Ascending aorta (tissue), 2 donors: ENCODE measurements at places on chromosomes 2 and 18.

GRCh38 chr2:156435396-156435717 lies 822 bp upstream of the GPD2 start:
- H3K4me1 ChIP-seq, result peaks cover 9% of the 10 kb centered on the region
- H3K27me3 ChIP-seq, result no peaks in the 10 kb centered on the region
- H3K36me3 ChIP-seq, result no peaks in the 10 kb centered on the region
- peak overlapping the region; percentile 100 for H3K27ac ChIP-seq

GRCh38 chr2:46988230-46988629 lies 72.6 kb upstream of the MCFD2 start:
- no peak overlapping the region for H3K4me3 ChIP-seq
- H3K27me3 ChIP-seq, result no peaks in the 10 kb centered on the region
- H3K27ac ChIP-seq, result peak overlapping the region; percentile 90
- peaks cover 6% of the 10 kb centered on the region for H3K36me3 ChIP-seq

DNA sequence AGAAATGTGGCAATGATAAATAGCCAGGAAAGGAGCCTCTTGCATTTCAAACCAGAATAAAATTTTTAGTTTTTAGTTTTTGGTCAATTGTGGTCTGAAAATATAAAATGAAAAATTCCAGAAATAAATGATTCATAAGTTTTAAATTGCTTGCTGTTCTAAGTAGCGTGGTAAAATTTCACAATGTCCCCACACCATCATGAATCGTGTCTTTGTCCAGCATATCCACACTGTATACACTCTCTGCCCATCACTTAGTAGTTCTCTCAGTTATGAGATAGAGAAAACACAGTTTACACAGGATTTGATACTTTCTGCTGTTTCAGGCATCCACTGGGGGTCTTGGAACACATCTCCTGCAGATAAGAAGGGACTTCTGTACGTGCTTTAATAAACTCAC lies 783.9 kb downstream of the TSN start:
- DNase-seq, result no peak
- no peak overlapping the region for H3K4me3 ChIP-seq
- H3K36me3 ChIP-seq, result no peaks in the 10 kb centered on the region
- no peak overlapping the region for H3K27ac ChIP-seq
- H3K27me3 ChIP-seq, result no peaks in the 10 kb centered on the region

- no peak for DNase-seq
- H3K27ac ChIP-seq, result no peak overlapping the region
- no peaks in the 10 kb centered on the region for H3K4me1 ChIP-seq
- no peaks in the 10 kb centered on the region for H3K27me3 ChIP-seq
- H3K4me3 ChIP-seq, result no peak overlapping the region
These were observed 211.0 kb downstream of the RDH14 start for GRCh38 chr2:18349421-18349820.

- H3K4me1 ChIP-seq, result peaks cover 28% of the 10 kb centered on the region
- H3K27ac ChIP-seq, result no peak overlapping the region
- no peaks in the 10 kb centered on the region for H3K27me3 ChIP-seq
- no peak overlapping the region for H3K4me3 ChIP-seq
- DNase-seq, result no peak
- H3K36me3 ChIP-seq, result peaks cover 55% of the 10 kb centered on the region
These were observed 48.0 kb downstream of the HDLBP start for GRCh38 chr2:241267249-241268067.

- no peaks in the 10 kb centered on the region for H3K27me3 ChIP-seq
- H3K36me3 ChIP-seq, result no peaks in the 10 kb centered on the region
- H3K4me3 ChIP-seq, result no peak overlapping the region
- no peak for DNase-seq
These were observed 39.1 kb upstream of the MC4R start for GRCh38 chr18:60411715-60412114.

GRCh38 chr18:23761941-23762340 lies 72.7 kb downstream of the LAMA3 start:
- no peak for DNase-seq
- no peaks in the 10 kb centered on the region for H3K4me1 ChIP-seq

GRCh38 chr2:231884438-231885140 lies 41.6 kb downstream of the NPPC start:
- no peak overlapping the region for H3K4me3 ChIP-seq
- no peak overlapping the region for H3K27ac ChIP-seq
- H3K36me3 ChIP-seq, result no peaks in the 10 kb centered on the region
- DNase-seq, result no peak
- H3K4me1 ChIP-seq, result no peaks in the 10 kb centered on the region
- no peaks in the 10 kb centered on the region for H3K27me3 ChIP-seq

- no peaks in the 10 kb centered on the region for H3K27me3 ChIP-seq
- H3K36me3 ChIP-seq, result no peaks in the 10 kb centered on the region
- peaks cover 12% of the 10 kb centered on the region for H3K4me1 ChIP-seq
- DNase-seq, result no peak
These were observed 19.6 kb downstream of the CUL3 start for GRCh38 chr2:224565452-224566035.

GRCh38 chr18:3912705-3913104 lies 462.7 kb downstream of the TGIF1 start:
- no peak overlapping the region for H3K4me3 ChIP-seq

DNA sequence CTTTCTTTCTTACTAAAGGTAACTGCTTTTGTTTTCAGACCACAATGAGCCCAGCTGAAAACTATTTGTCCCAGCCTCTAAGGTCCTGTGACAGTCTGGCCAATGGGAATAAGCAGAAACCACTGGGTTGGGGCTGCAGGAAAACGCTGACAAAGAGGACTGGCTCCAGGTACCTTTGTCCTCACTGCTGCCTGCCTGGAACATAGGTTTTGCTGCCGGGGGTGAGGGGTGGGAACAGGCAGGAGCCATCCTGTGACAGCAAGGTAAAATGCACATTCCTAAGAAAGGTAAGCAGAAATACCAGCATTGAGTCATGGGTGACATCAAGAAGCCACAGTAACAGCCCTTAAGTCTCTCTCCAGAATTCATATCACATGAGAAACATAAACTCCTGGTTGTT lies 21.6 kb downstream of the PTPN2 start:
- H3K4me1 ChIP-seq, result no peaks in the 10 kb centered on the region
- H3K4me3 ChIP-seq, result no peak overlapping the region
- H3K36me3 ChIP-seq, result peaks cover 2% of the 10 kb centered on the region
- H3K27me3 ChIP-seq, result no peaks in the 10 kb centered on the region
- no peak overlapping the region for H3K27ac ChIP-seq

DNA sequence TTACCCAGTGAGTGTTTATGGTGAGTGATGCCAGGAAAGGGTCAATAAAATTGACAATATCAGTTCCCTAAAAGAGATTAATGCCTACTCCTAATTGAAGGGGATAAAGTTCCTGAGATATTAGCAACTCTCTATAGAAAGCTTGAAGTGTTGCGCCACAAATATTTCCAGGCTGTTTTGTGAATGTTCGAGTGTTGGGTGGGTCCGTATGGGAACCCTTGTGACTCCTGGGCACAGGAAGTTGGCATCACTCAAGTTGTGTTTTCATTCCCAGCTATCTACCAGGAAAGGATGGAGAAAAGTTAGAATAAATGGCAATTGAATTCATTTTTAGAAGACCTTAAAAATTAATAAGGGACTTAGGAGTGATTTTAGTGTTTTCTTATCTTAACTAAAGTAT lies 472.7 kb downstream of the THSD7B start:
- DNase-seq, result no peak
- H3K27ac ChIP-seq, result peak overlapping the region; percentile 79
- no peaks in the 10 kb centered on the region for H3K4me1 ChIP-seq
- no peak overlapping the region for H3K4me3 ChIP-seq
- H3K36me3 ChIP-seq, result no peaks in the 10 kb centered on the region

DNA sequence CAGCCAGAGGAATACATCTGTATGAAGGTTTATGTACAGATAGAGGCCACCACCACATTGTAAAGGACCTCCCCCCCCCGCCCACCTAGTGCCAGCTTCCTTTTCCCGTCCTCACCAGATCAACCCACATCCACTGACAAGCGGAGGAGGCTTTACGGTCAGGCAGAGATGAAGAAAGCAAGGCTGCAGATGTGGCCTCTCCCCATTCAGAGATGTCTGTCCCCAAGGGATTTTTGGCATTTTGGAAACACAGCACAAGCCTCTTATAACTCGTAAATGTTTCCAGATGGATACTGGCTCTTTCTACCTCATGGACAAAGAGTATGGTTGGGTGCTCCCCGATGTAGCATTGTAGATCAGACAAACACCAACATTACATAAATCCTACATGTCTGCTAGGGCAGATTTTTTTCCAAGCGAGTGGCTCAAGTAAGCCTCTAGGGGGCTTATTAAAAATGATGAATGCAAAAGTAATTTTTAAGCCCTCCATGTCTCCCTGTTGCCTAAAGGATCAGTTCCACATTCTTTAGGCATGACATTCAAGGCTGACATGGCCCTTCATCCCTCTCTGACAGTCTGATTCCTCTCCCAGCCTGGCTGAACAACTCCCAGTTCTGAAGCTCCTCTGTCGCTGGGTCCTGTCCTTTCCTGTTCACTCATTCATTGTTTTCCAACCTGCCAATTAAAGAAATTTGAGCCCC lies 11.7 kb downstream of the VIT start:
- H3K27me3 ChIP-seq, result no peaks in the 10 kb centered on the region
- no peaks in the 10 kb centered on the region for H3K36me3 ChIP-seq
- DNase-seq, result no peak
- no peak overlapping the region for H3K27ac ChIP-seq

- H3K27ac ChIP-seq, result no peak overlapping the region
- no peaks in the 10 kb centered on the region for H3K36me3 ChIP-seq
- H3K4me3 ChIP-seq, result no peak overlapping the region
- DNase-seq, result peak; percentile 62
- H3K27me3 ChIP-seq, result no peaks in the 10 kb centered on the region
These were observed 101.0 kb upstream of the CTDP1 start for GRCh38 chr18:79578396-79579260.
